ENCODE measurements at places on chromosomes 7 and 10. TPM values are rescaled to one million over a fixed set of nuclear protein-coding genes. Genes with fewer than 3 reads are reported as not detected.

The MTURN gene
- 4.3 TPM for total RNA-seq

The TNPO3 gene
- total RNA-seq, result 52.8 TPM

The GCK gene
- 2.4 TPM for total RNA-seq

The SPAM1 gene
- not detected for total RNA-seq

The ZNF736 gene
- 21.3 TPM for total RNA-seq

The TMEM26 gene
- not detected for total RNA-seq

- no peaks in the 10 kb centered on the region for H3K36me3 ChIP-seq
- no peak overlapping the region for H3K4me3 ChIP-seq
- no peak for DNase-seq
- peaks cover 47% of the 10 kb centered on the region for H3K27me3 ChIP-seq
Measured at GRCh38 chr7:55288070-55288824, 76.9 kb upstream of the LANCL2 start.

- H3K4me1 ChIP-seq, result no peaks in the 10 kb centered on the region
- H3K27me3 ChIP-seq, result no peaks in the 10 kb centered on the region
- no peak for DNase-seq
- no peak overlapping the region for H3K27ac ChIP-seq
Measured at GRCh38 chr7:136275794-136276193, 298.6 kb upstream of the MTPN start.

All from activated T-helper 1 cell treated with anti-CD3 and anti-CD28 coated beads, Interleukin-12 subunit alpha, Interleukin-12 subunit beta, Interleukin-2, Interleukin-4 antibody, amounts not matched to agents 30 ng/mL and 10 ng/mL and 1 ng/mL, durations not matched to agents 14 hours and 24 hours and 36 hours (primary cell).